ENCODE measurements at places on chromosomes 1 and 21. TPM values are rescaled to one million over a fixed set of nuclear protein-coding genes. Genes with fewer than 3 reads are reported as not detected.

DNA sequence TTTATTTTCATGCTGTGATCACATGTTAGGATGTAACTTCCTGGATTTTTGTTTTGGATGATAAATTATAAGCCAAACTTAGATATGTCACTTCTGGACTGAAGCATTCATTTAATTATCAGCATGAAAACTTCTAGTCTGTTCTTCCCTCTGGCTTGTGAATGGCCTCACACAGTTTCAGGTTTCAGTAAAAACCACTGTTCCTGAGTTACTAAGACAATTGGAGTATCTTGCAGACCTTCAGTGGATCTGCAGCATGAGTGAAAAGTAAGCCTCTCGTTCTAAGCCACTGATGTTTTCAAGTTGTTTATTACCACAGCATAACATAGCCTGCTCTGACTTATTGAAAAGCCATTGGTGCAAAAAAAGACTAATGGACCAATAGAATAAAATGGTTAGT is 55.3 kb upstream of the RGS21 start:
- no peak overlapping the region for H3K4me3 ChIP-seq
- H3K4me1 ChIP-seq, result peaks cover 6% of the 10 kb centered on the region
- DNase-seq, result no peak
- H3K27ac ChIP-seq, result no peak overlapping the region
- H3K36me3 ChIP-seq, result no peaks in the 10 kb centered on the region

DNA sequence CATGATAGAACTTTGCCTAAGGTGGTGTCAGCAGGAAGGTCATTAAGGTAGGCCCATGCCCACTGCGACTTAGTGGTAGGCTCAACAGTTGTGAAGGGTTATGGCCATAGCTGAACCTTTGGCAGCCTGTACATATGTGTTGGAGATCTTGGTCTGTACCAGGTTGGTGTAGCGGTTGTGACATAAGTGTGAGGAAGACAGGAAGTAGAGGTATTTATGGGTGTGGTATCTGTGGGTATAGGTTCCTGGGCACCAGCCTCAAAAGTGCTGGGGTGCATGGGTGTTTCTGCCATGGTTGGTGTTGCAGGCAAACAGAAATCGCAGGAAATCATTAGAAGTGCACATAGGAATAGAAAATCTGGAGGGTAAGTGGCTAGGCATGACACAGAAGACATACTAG is 18.6 kb upstream of the LRIF1 start:
- DNase-seq, result no peak
- no peaks in the 10 kb centered on the region for H3K4me1 ChIP-seq
- peaks cover 15% of the 10 kb centered on the region for H3K27me3 ChIP-seq
- no peak overlapping the region for H3K27ac ChIP-seq
- no peak overlapping the region for H3K4me3 ChIP-seq

DNA sequence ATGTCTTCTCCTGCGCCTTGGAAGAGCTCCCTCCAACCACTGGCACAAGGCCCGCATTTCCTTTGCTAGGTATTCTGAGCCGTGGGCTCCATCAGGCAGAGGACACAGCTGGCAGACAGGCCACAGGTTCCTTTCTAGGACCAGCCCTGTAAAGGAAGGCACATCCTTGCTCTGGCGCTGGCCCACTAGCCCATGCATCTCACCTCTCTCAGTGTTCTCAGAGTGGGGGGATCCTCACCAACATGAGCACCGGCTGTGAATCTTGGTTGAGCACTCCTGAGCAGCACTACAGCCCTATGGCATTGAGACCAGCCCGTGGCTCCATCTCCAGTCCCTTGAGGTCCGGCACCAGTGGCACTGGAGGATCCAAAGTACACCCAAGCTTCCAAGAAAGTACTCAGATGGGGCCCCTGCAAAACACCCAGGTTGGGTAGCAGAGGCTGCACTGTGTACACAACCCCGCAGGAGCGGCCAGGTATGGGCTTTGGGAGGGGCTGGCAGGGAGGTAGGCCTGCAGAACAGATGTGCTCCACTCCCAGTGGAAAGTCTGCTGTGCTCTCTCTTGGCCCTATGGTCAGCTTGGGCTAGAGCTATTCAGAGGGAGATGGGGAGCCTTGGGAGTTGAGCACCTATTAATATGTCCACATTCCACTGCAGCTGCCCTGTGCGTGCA is 47.1 kb upstream of the PLPPR5 start:
- no peak for DNase-seq
- H3K27ac ChIP-seq, result no peak overlapping the region
- no peak overlapping the region for H3K4me3 ChIP-seq
- H3K4me1 ChIP-seq, result no peaks in the 10 kb centered on the region
- no peaks in the 10 kb centered on the region for H3K27me3 ChIP-seq

DNA sequence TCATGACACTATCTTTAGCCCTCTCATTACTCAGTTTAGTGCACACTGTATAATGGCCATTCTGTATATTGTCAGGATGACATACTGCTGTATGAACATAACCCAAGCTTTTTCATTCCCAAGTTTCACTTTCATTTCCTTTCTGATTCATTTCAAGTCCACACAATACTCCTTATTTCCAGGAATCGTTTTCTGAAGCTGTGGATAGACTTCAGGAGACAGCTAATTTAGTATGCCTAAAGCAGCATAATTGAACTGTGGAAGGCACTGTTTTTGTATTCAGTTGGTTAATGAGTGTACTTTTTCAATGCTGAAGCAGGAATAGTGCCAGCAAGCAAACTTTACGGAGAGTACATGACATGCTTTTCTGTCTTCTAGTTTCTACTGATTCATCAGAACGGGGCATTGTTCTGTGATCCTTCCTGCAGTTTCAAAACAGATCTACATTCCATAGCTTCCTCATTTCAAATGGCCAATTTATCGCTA is 578.5 kb upstream of the ZP4 start:
- H3K4me3 ChIP-seq, result no peak overlapping the region
- no peaks in the 10 kb centered on the region for H3K27me3 ChIP-seq
- no peaks in the 10 kb centered on the region for H3K36me3 ChIP-seq
- DNase-seq, result no peak

DNA sequence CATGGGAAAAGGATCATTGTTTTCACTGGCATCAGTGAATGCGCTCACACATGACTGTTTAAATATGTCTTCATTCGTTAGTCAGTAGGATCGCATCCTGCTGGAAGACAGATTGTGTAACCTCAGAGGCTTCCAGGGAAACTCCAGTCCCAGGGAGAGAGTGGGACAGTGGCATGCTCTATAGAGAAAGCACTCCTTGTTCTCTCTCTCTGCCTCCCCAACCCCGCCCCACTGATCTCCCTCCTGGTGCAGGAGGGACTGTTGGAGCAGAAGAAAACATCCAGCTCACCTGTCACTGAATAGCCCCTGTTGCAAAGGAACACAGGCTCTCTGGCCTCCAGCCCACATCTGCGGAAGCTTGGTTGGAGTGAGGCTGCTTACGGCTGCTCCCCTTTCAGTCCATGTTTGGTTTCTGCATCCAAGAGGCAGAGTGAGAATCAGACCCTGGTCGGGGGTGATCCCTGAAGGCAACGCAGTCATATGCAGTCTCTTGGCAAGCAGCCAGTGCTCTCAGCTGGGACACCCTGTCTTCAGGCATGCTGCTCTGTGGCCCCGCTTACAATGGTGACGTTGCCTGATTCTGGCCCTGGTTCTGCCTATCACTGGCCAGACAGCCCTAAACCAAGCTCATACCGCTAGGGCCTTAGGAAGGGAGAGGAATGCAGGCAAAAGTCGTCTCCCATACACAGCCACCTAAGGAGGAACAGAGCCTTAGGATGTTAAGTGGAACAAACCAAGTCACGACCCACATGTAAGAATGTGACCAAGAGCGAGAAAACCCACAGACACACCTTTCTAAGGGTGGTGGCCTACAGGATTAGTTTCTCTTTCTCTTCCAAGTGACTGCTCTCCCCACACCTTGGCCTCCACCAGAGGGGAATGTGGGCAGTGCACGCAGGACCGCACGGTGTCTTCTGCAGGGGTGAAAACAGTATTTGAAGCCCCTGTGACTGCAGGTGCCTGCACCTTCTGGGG is 39.7 kb downstream of the BACE2 start:
- DNase-seq, result no peak
- H3K27me3 ChIP-seq, result peaks cover 5% of the 10 kb centered on the region
- no peak overlapping the region for H3K4me3 ChIP-seq
- no peaks in the 10 kb centered on the region for H3K36me3 ChIP-seq
- no peak overlapping the region for H3K27ac ChIP-seq

- no peak overlapping the region for H3K27ac ChIP-seq
- no peaks in the 10 kb centered on the region for H3K36me3 ChIP-seq
- peaks cover 2% of the 10 kb centered on the region for H3K4me1 ChIP-seq
- no peak overlapping the region for H3K4me3 ChIP-seq
These were observed 71.1 kb downstream of the MATN1 start for GRCh38 chr1:30652152-30652841.

DNA sequence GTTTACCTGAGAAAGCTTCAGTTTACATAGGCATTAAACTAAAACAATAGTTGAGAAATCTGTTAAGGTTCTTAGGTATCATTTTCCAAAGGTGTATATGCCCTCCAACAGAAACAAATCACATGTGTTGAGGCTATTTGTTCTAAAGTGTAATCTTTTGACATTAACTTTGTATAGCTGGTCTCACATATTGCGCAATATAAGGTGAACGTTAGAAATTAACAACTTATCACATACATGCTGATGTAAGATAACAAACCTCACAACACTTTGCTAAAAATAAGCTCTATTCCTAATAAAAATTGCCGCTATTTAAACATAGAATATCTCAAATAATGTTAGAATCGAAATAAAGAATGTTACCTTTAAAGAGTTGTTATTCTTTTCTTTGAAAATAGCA is 340.6 kb downstream of the SRGAP2C start:
- H3K4me3 ChIP-seq, result no peak overlapping the region
- H3K27me3 ChIP-seq, result no peaks in the 10 kb centered on the region
- H3K4me1 ChIP-seq, result peaks cover 9% of the 10 kb centered on the region
- H3K36me3 ChIP-seq, result no peaks in the 10 kb centered on the region
- H3K27ac ChIP-seq, result no peak overlapping the region

EDN2 gene
- not detected for total RNA-seq

SPRR1A gene
- total RNA-seq, result not detected

TMPRSS15 gene
- not detected for total RNA-seq

Measured in progenitor cell of endocrine pancreas (in vitro differentiated cells).